ENCODE measurements at places on chromosomes 11 and 22.

DNA sequence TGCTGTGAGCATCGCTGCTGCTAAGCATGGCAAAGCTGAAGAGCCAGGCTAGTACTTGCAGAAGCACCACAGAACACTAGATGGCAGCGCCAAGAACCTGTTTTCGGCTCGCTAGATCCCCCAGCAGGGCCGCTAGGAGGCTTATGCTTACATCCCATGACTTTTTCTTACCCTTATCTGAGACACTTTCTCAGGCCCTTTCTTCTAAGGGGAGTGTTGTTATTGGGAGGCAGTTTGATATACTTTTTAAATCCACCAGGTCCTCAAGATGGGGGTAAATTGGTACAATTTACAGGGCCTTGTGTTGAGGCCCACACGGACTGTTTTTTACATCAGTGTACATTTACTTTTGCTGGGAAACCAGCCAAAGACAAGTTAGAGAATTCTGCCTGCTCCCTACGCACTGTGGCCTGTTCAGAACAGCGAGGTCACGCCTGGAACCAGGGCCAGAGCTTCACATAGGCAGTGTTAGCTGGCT lies 4.0 kb downstream of the TRIM6 start:
- no peak for DNase-seq

DNA sequence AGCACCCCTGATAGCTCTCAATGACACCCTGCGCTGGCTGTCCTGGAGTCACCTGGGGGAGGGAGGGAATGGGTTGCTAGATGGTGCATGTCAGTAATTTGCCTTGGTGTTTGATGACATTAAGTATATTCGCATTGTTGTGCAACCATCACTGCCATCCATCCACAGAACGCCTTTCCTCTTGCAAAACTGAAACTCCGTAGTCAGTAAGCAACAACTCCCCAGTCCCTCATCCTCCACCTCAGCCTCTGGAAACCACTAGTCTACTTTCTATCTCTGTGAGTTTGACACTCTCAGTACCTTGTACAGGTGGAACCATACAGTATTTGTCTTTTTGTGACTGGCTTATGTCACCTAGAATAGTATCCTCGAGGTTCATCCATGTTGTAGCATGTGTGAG lies 62.6 kb downstream of the PKNOX2 start:
- no peak for DNase-seq

- no peak for DNase-seq
Measured at GRCh38 chr11:118008271-118008911, 22.2 kb downstream of the IL10RA start.

GRCh38 chr11:130161441-130162145 lies 2.0 kb downstream of the ST14 start:
- no peak for DNase-seq

- DNase-seq = no peak
Measured at GRCh38 chr22:45425101-45425500, 11.6 kb downstream of the RIBC2 start.

DNA sequence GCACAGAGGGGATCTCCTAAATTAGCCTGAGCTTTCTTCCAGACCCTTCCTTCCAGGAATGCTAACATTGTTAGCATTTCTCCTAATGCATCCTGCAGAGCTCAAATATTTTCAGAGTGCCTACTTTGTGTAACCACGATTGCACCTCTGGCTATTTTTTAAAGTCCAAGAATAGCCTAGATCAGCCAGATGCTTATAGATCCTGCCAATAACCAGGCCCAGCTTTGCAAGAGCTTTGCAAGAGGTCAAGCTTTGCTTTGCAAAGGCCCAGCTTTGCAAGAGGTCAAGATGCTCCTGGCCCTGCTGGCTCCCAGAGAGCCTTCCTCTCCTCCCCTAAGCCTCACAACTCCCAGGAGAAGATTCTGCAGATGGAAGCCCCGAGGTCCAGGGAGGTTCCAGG lies 491.9 kb downstream of the MN1 start:
- DNase-seq = no peak

- DNase-seq = no peak
Measured at GRCh38 chr11:20011307-20011951, 148.8 kb downstream of the DBX1 start.

- DNase-seq = no peak
Measured at GRCh38 chr22:35643991-35644390, 4.3 kb upstream of the APOL6 start.

GRCh38 chr22:49524362-49524761 lies 303.3 kb downstream of the BRD1 start:
- no peak for DNase-seq

DNA sequence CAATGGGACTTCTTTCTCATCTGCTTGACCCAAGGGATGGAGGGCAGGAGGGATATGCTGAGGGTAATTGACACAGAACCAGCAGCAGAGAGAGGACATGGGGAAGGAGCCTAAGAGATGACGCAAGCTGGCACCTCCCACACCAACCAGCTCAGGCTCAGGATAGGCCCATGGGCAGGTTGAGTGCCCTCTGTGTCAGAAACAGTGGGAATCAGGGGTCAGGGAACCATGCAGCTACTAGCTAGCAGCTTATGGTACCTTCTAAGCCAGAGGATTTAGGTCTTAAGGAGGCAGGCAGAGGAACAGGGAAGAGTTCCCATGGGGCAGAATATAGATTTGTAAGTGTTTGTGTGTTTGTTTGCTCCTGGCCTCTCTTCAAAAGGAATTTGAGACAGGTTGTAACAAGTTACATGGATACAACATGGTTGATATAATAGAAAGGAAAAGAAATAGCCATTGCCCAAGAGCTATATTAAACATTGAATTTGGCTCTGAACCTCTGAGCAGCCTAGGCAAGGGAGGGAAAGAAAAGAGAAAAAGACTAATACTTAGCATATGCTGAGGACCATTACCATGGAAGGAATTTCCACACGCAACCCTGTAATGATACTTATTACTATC lies 39.9 kb upstream of the NAV2 start:
- no peak for DNase-seq

- no peak for DNase-seq
Measured at GRCh38 chr22:32353840-32354239, 3.8 kb upstream of the RFPL3 start.

DNA sequence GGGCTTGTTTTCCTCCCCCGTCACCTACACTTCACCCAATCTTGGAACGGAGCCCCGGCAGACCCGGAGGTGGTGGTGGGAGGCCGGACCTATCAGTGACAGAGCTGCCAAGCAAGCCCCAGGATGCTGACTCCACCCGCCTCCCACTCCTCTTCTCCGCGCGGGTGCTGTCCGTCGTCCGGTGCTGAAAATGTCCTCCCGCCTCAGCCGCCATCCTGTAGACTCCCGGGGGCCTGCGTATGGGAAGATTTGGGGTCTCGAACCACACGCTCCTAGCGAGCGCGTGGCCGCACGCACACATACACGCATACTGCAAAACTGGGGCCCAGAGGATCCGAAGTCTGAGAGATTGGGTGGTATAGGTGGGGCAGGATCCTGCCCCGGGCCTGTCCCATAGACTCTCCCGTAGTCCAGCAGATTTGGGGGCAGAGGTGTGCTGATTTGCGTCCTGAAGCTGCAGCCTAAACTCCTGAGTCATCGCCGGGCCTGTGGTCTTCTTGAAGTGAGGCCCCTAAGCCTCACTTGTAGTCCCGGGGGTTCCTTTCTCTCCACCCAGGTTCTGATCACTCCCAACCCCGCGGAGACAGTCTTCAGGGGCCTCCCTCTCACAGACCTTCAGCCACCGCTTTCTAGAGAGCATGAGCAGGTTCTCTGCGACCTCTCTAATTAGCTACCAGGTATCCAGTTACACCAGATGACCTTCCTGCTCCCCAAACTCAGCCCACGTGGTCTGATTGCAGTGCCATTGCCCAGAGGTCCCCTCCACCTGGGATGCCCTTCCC lies 796 bp upstream of the YIF1A start:
- DNase-seq = peak; percentile 62

- DNase-seq = no peak
Measured at GRCh38 chr11:61473370-61474012, 35.1 kb upstream of the LRRC10B start.

- no peak for DNase-seq
Measured at GRCh38 chr11:44623731-44624491, 58.4 kb downstream of the CD82 start.

DNA sequence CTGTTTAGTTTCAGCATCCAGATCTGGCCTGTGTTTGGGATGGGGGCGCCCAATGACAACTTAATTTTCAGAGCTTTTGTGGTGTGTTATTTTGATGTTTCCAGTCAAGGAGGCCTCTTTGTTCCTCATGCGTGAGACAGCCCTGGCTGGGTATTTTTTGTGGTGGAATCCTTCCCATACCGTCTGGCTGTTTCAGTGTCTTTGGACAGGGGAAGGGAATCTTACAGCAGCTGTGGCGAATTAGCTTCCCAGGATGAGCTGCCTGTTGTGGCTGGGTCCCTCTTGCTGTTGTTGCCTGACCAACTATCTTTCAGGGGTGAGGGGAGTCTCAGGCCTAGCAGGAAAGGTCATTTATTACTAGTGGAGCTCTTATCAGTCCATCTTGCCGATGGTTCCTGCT lies 138.8 kb downstream of the ARHGAP20 start:
- DNase-seq = no peak

GRCh38 chr11:34049028-34049427 lies 2.5 kb upstream of the CAPRIN1 start:
- DNase-seq = no peak

GRCh38 chr11:106238704-106239360 lies 161.4 kb downstream of the AASDHPPT start:
- no peak for DNase-seq

GRCh38 chr11:24747275-24748251 lies 250.7 kb downstream of the LUZP2 start:
- DNase-seq = no peak

DNA sequence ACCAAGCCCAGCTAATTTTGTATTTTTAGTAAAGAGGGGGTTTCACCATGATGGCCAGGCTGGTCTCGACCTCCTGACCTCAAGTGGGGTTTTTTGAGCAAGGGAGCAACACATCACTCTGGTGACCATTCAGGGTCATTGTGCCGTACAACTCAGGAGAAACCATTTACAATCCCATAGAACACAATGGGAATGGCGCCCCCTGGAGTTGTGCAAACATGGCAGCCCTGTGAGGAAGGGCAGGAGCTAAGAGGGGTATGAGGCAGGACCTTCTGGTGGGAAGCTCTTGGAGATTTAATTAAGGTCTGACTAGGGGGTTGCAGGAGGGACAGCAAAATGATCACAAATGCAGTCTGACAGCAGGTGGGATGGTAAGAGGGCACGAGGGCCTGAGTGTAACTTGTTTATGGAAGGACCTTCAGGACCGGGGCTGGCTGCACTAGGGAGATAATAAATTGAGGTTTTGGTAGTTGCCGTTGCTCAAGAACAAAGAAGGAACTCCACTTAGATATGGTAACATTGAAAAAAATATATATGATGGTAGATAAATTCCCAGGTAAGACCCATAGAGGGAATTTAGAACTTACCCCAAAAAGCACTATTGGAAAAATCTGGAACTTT lies 9.1 kb upstream of the CSF2RB start:
- no peak for DNase-seq

DNA sequence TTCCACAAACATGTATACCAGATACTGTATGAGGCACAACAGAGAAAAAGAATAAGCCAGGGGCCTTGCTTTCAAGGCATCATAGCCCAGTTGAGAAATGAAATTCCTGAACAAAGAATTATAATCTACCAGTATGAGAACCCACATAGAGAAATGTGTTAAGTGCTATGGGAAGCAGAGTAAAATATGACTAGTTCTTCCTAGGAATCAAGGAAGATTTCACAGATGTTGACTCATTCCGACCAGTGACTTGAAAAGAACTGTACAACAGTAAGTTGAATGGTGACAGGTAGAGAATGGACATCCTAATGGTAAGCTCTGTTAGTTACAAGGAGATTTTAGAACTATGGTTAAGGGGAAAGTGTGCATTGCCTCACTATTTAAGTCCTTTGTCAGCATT lies 102.6 kb downstream of the TRIM44 start:
- DNase-seq = no peak

DNA sequence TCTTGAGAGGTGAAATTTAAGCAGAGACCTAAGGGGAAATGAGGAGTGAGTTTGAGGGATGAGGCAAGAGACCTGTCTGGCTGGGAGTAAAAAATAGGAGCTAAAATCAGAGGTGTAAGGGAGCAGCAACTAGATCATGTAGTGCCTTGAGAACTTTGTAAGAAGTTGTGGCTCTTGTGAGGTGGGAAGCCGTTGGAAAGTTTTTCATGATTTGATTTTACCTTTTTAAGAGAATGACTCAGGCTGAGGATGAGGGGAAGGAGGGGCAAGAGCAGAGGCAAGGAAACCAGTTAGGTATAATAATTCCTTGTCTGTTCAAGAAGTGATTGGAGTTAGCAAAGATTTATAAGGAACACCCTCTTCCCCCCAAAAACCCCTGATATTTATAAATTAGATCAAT lies 25.8 kb downstream of the QSER1 start:
- no peak for DNase-seq

DNA sequence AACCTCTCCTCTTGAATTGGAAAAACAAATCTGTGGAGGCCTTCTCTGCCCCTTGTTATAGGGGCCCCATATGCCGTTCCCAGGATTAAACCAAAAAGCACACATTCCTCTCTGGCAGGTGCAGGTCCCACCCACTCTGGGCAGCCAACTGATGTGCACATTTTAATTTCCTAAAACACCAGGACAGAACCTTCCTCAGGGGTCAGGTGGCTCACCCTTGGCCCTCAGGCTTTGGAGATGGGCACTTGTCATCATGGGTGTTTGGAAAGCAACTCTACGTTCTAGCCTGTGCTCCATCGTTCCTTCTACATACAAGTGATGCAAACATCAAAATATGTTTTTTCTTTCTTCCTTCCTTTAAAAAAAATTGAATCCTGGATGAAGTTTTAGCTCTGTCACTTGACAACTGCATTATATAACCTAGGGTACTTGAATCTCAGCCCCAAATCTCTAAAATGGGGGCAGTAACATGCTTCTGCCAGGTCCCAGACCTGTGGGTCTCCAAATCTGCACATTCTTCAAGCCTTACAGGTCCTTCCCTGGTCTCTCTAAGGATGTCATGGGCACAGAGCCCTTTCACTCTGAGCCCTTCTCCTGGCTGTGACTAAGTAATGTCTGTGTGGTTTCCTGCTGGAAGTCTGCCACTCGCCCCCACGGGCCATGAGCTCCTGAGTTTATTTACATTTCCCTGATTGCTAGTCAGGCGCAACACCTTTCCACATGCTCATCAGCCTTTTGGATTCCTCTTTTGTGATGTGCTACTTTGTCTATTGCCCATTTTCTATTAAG lies 43.8 kb downstream of the KCNQ1OT1 start:
- no peak for DNase-seq

- DNase-seq = no peak
Measured at GRCh38 chr11:68564261-68564660, 103.7 kb downstream of the PPP6R3 start.

DNA sequence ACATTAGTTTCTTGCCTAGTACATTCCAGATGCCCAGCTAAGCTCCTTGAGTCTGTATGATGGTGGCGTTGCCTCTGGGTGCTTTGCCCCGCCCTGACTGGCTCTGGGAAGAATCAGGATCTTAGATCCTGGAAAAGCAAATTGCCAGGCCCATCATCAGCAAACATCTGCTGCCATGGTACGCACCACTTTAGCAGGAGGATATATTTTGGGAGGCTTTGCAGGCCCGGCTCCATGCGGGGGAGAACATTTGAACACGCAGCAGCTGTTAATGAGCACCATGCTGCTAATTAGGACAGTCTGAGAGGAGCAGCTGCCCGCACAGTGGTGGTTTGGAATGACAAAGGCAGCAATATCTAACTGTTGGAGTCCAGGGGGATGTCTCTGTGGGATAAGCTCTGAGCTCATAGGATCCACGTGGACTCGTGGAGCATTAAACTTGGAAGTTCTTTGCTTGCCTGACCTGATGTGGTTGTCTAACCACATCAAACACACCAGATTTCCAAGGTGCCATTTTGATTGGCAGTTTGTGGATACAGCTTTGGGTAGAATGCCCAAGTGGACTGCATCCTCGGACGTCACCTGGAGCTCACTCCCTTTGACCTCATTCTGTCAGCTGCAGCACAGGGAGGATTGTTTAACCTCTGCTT lies 217.0 kb upstream of the ZBED5 start:
- no peak for DNase-seq

All from stimulated activated CD4-positive, alpha-beta T cell treated with anti-CD3 and anti-CD28 coated beads, Interleukin-1b, Interleukin-23, amount 100 ng/mL, for 1 hour (primary cell).